Activated naive CD4-positive, alpha-beta T cell treated with Interleukin-2 at 50 U/mL for 16 hours (primary cell): ENCODE measurements at places on chromosomes 5 and 9.
A peak's percentile ranks its signal among the peaks of the same experiment; 100 is the strongest.

DNA sequence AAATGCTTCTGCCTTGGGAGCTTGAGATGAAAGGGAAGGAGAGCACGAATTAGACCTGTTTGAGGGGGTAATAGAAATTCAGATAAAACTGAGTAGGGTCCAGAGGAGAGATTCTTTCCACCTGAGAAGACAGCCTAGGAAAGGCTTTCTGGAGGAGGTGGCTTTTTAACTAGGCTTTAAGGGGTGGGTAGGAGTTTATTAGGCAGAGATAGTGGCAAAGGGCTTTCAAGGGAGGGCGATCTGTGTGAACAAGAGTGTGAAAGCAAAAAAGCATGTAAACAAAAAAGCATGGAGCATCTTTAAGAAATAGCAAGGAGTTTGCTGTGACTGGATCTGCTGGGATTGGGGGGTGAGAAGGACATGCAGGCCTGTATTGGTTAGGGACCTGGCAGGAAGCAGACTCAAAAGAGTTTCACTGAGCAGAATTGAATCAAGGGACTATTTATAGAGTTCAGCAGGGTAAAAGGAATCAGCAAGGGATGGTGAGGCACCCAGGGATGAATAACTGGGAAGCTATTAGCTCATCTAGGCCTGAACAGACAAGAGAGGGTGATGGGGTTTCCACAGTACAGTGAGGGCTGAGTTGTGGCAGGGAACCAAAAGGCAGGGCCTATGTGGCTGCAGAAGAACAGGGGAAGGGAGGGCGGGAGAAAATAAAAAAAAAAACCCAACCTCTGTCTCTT, 18.8 kb downstream of the SLC1A1 start:
- DNase-seq, result no peak

DNA sequence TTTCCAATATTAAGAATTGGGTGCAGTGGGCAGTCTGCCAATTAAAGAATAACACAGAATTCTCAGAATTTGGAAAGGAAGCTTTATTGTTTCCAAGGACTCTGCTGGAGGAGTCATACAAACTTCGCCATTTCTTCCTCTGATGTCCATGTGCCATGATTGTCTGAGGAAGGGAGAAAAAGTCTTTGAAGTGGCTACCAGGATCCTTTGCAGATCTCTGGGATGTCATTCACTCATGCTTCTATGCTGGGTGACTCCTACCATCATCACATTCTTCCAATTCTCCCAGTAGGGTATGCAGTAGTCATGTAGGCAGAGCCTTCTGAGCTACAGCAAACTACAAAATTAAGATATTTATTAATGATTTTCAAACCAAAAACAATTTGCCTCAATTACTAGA, 3.2 kb upstream of the SMAD5 start:
- no peak for DNase-seq

GRCh38 chr9:134421888-134422287, 95.6 kb downstream of the RXRA start:
- no peak for DNase-seq

- DNase-seq, result no peak
Observed at GRCh38 chr5:41770799-41771198, 99.4 kb downstream of the OXCT1 start.

- peak; percentile 6 for DNase-seq
Observed at GRCh38 chr5:122880749-122881148, 35.3 kb downstream of the SNX24 start.

- DNase-seq, result no peak
Observed at GRCh38 chr5:17114715-17115599, 102.5 kb upstream of the BASP1 start.

GRCh38 chr9:71685394-71685793, 82.9 kb downstream of the CEMIP2 start:
- peak; percentile 19 for DNase-seq

DNA sequence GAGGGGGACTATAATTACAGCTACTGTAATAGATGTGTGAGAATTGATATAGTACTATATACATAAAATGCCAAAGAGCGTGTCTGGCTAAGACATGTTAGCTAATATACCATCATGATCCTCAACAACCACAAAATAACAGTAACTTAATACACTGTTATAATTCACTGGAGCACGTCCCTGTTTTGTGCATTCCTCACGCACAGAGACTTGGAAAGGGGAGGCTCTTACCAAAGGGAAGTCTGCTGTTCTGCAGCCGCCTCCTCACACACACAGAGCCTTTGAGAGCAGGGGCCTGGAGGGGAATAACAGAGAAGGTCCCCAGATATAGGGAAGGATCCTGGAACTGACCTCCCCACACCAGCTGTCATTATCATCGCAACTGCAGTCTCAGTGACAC, 97.3 kb downstream of the ANKRD18A start:
- no peak for DNase-seq

DNA sequence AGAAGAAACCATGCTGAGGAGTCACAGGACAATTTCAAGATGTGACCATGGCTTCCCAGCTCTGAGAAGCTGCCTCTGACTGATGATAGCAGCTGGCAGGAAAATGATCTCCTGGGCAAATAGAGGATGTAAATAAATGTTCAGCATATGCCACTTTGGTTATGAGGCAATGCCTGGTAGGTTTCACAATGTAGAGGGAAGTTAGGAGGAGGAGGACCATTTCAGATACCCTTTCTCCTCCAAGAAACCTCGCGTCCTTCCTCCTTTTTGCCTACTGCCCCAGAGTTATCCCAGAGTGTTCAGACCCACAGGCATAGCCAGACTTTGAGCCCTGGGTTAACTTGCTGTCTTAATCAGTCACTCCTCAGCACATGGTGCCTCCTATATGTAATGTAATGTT, 541.6 kb upstream of the DAP start:
- DNase-seq, result no peak

- no peak for DNase-seq
Observed at GRCh38 chr9:14135421-14135820, 178.5 kb downstream of the NFIB start.

- no peak for DNase-seq
Observed at GRCh38 chr5:1161108-1161832, 40.1 kb upstream of the SLC6A19 start.

- DNase-seq, result no peak
Observed at GRCh38 chr5:36055984-36056383, 10.7 kb downstream of the UGT3A2 start.

DNA sequence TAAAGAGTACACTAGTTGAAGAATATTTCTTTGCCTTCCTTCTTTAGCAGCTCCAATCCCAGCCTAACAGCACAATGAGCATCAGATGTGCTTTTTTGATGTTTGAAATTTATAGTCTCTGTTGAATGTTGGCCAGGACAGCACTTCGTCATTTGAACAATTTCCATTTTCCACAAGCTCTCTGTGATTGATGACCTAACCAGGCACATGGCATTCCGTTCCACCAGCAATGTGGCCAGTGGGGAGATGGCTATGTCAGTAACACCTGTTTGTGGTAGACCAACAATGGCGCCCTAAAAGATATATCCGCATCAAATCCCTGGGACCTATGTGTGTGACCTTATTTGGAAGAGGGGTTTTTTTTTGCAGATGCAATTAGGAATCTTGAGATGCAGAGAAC, 66.8 kb downstream of the PALM2AKAP2 start:
- DNase-seq, result no peak

DNA sequence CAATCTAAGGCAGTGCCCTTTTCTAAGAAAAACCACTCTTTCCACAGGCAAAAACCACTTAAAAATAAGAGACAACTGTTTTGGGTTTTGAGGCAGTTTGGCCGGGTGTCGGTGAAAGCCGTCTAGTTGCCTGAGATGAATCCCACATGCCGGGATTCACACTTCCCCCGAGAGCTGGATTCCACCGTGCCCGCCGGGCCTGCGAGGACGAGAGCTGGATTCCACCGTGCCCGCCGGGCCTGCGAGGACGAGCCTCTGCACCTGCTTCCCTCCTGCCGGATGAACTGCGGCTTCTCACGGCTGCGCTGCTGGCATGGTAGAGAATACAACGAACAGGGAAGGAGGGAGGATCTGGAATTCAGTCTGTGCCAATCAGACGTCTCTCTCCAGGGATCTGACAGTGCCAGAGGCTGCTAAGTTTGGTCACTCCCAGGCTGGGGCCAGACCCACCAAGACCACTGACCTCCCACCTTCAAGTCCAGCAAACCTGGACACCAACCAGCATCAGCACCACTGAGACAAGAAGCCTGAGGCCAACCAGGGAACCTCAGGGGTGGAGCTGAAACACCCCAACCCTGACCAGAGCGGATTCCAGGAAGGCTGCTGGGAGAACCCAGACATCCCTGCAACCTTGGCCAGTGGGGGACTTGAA, 23.0 kb downstream of the VAV2 start:
- DNase-seq, result no peak

- DNase-seq, result no peak
Observed at GRCh38 chr5:41878173-41878572, 7.9 kb upstream of the OXCT1 start.

GRCh38 chr5:169691471-169691870, 54.4 kb downstream of the DOCK2 start:
- no peak for DNase-seq

DNA sequence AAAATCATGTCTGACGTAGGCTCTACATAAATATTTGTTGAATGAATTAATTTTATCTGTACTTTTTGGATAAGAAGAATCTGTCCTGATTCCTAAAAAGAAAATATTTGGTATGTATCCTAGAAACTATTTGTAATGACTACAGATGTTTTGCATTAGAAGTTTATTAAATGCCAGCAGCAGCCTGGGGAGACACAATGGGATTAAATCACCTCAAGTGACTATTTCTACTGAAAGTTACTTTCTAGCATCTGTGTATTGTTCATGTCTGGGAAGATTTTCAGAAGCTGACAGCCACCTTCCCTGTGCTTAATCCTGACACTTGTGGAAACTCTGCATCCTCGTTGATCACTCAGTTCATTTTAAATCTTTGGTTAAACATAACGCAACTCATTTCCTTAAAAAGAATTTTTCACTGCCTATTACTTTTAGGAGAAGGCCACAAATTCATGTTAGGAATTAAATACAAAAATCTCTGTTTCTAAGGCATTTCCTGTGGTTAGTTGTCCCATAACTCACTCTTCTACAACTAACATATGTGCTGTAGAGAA, 209.3 kb upstream of the PPP1R2B start:
- no peak for DNase-seq
